ENCODE measurements at places on chromosomes 2 and 18.

DNA sequence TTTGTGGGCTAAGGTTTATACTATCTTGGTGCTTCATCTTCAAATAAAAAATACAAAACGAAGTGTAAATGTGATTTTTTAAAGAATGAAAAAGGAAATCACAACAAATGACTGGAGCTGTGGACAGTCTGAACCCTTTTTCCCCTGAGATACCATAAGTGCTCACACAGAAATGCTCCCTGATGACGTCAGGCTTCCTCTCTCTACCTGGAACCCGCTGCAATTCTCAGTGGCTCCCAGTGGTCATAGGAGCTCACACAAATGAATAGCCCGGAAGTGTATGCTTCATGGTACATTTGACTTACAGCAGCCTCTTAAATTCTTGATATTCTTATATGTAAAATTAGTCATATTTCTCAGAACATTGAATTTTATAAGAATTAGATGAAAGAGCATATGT lies 249.7 kb upstream of the GYPC start:
- no peak overlapping the region for H3K4me3 ChIP-seq
- no peak overlapping the region for H3K27ac ChIP-seq
- DNase-seq = no peak
- peaks cover 7% of the 10 kb centered on the region for H3K4me1 ChIP-seq
- no peaks in the 10 kb centered on the region for H3K36me3 ChIP-seq
- H3K27me3 ChIP-seq = no peaks in the 10 kb centered on the region

GRCh38 chr2:126657148-126657635 lies 1.2 kb downstream of the GYPC start:
- H3K36me3 ChIP-seq = no peaks in the 10 kb centered on the region
- H3K4me3 ChIP-seq = peak overlapping the region; percentile 58
- peak overlapping the region; percentile 93 for H3K27ac ChIP-seq
- no peak for DNase-seq
- peaks cover 11% of the 10 kb centered on the region for H3K4me1 ChIP-seq
- no peaks in the 10 kb centered on the region for H3K27me3 ChIP-seq

GRCh38 chr2:42977270-42978174 lies 185.1 kb upstream of the HAAO start:
- DNase-seq = no peak
- peaks cover 25% of the 10 kb centered on the region for H3K4me1 ChIP-seq
- no peak overlapping the region for H3K4me3 ChIP-seq
- H3K27ac ChIP-seq = peak overlapping the region; percentile 59
- no peaks in the 10 kb centered on the region for H3K36me3 ChIP-seq

DNA sequence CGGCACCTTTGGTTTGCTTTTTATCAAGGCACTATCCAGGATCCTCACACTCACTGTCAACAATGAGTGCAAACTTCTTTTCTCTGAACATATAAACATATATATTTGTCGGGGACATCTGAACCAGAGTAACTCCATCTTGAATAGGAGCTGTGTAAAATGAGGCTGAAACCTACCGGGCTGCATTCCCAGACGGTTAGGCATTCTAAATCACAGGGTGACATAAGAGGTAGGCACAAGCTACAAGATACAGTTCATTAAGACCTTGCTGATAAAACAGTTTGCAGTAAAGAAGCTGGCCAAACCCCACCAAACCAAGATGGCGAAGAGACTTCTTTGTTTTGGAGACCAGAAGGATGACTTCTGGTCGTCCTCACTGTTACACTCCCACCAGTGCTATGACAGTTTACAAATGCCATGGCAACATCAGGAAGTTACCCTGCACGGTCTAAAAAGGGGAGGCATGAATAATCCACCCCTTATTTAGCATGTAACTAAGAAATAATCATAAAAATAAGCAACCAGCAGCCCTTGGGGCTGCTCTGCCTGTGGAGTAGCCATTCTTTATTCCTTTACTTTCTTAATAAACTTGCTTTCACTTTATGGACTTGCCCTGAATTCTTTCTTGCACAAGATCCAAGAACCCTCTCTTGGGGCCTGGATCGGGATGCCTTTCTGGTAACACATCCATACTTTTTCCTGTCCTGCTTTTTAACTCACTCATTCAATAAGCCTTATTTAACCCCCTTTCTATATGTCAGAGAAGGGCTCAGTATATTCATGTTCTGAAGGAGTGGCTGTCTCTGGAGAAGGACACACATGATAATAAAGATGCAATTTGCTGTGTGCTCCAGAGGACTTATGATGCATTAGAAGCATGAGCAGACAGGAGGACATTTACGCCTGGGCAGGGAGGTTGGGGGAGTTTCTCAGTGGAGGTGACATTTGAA lies 65.4 kb downstream of the TACR1 start:
- DNase-seq = no peak
- no peaks in the 10 kb centered on the region for H3K27me3 ChIP-seq
- H3K4me3 ChIP-seq = no peak overlapping the region
- no peaks in the 10 kb centered on the region for H3K4me1 ChIP-seq
- H3K36me3 ChIP-seq = no peaks in the 10 kb centered on the region
